Neural progenitor cell (in vitro differentiated cells): ENCODE measurements at places on chromosomes 7 and 10. TPM values are rescaled to one million over a fixed set of nuclear protein-coding genes. Genes with fewer than 3 reads are reported as not detected.

- no peaks in the 10 kb centered on the region for H3K36me3 ChIP-seq
- no peak overlapping the region for H3K4me3 ChIP-seq
- peaks cover 11% of the 10 kb centered on the region for H3K4me1 ChIP-seq
- H3K27me3 ChIP-seq: no peaks in the 10 kb centered on the region
Measured at GRCh38 chr7:2983586-2983985, 60.1 kb downstream of the CARD11 start.

DNA sequence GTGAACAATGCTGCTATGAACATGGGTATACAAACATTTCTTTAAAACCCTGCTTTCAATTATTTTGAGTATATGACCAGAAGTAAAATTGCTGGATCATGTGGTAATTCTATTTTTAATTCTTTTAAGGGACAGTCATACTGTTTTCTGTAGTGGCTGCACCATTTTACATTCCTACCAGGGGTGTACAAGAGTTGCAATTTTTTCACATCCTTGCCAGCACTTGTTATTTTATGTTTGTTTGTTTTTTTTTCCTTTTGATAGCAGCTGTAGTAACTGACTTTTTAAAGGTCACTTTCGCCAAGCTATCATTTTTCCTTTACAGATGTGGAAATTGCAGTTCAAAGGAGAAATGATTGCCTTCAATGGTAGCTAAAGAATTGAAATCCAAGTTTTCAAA, 99.5 kb downstream of the GPR85 start:
- no peaks in the 10 kb centered on the region for H3K36me3 ChIP-seq
- H3K27me3 ChIP-seq: no peaks in the 10 kb centered on the region
- H3K27ac ChIP-seq: no peak overlapping the region
- peaks cover 14% of the 10 kb centered on the region for H3K4me1 ChIP-seq

The EBLN1 gene
- total RNA-seq: not detected in 2 replicates

DNA sequence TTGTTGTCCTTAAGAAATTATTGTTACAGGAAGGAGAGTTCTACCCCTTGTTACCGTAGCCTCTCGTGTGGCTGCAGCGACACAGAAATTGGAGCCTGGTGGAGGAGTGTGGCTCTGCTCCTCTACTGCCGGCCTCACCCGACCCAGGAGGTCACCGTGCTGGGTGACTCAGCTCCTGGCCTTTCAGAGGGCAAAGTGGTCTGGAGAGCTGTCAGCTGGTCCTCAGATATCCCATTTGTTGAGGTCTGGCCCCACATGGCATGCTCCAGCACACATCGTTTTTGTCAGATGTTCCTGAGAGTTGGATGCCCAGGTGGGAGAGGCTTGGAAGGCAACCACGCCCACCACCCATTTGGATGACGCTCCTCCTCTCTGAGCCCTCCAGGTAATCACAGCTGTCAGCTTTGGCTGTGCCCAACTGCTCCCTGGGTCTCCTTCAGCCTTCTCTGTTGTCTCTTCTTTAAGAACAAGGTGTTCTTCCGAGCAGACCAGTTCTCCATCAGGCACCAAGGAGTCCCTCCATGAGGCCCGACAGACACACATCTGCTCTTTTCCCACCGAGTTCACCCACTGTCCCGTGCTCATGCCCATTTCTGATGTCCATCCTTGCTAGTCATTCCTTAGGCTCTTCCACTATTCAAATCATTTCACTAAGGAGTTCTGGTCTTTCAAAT, 80.3 kb downstream of the RAMP3 start:
- H3K4me1 ChIP-seq: no peaks in the 10 kb centered on the region
- H3K4me3 ChIP-seq: no peak overlapping the region
- no peak overlapping the region for H3K27ac ChIP-seq

DNA sequence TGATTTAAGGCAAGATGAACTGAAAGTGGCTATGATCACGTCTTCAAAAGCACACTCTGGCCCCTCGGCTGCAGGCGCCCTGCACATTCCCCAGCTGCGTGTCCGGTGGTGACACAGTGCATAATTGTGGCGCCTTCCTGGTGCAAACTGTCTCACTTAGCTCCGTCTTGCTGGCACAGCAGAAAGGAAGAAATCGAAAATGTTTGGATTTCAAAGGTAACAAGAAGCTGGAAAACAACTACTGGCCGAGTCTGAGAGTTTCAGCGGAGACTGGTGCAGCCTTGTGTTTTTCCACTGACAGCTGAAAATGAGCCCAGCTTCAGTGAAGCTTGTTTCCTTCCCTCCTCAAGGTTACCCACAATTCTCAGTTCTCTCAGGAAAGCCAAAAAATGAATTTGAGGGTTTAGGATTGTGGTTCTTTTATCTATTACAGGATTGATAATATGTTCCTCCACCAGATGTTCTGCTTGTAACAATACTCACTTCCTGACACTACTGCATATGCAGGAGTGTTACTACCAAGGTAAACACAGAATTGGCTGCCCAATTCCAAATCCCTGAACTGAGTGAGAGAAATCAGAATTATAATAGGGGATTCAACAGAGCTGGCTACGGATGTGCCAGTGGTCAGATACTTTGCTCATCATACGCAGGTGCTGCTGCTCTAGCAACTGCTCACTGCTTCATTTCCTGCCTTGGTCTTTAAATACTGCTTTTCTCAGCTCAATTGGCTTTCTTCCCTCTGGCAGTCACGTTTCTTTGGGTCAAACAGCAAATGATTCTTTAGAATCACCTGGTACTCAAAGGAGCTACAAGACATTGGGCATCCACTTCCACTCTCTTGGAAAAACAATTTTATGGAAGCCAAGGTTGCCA, 63.7 kb downstream of the TRUB1 start:
- peaks cover 9% of the 10 kb centered on the region for H3K4me1 ChIP-seq
- no peaks in the 10 kb centered on the region for H3K36me3 ChIP-seq
- no peak for DNase-seq
- H3K27me3 ChIP-seq: no peaks in the 10 kb centered on the region
- H3K27ac ChIP-seq: no peak overlapping the region
